Caki2 (cell line): ENCODE measurements at places on chromosomes 5 and 9. TPM values are rescaled to one million over a fixed set of nuclear protein-coding genes. Genes with fewer than 3 reads are reported as not detected.
A peak's percentile ranks its signal among the peaks of the same experiment; 100 is the strongest.

GRCh38 chr5:139004374-139005307 is 129.5 kb upstream of the LRRTM2 start:
- no peak for DNase-seq

DNA sequence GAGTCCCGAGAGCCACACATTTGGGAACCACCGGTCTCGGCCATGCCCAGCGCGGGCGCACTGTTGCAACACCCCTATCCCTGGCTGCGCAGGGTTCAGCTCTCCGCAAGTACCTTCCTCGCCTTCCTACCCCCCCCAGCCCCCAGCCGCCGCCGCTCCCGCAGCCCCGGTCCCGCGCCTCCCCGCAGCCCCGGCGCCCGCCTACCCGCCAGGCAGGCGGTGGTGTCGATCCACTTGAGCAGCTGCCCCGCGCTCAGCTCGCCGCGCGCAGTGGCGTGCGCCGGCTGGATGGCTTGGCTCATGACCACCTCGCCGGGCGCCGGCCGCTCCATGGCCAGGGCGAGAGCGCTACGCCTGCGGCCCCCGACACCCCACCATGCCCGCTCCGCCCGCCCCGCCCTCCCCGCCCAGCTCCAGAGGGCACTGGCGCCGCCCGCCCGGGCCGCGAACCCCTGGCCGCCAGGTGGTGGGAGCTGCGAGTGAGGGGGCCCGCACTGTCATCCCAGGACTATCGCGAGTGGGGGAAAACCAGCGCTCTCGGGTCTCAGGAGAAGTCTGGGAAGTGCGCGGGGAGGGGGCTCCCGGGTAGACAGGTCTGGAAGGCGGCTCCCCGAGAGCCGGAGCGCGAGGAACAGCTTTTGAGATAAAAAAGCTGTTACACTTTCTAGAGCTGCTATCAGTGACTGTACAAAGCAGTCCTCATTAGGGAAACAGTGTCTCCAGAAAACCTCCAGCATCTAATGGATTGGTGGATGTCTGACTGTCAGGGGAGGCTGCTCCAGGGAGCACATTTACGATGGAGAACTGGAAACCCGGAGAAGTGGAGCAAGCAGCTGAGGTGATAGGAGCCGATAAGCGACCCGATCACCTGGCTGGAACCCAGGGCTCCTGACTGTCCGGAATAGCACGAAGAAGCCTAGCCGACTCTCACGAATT is at the start of gene ACOT12:
TSS of gene ACOT12 (minus strand) at position 352 of the 936 bp plus-strand sequence. CDS start at position 332, 20 bp downstream.
- no peak for DNase-seq

DNA sequence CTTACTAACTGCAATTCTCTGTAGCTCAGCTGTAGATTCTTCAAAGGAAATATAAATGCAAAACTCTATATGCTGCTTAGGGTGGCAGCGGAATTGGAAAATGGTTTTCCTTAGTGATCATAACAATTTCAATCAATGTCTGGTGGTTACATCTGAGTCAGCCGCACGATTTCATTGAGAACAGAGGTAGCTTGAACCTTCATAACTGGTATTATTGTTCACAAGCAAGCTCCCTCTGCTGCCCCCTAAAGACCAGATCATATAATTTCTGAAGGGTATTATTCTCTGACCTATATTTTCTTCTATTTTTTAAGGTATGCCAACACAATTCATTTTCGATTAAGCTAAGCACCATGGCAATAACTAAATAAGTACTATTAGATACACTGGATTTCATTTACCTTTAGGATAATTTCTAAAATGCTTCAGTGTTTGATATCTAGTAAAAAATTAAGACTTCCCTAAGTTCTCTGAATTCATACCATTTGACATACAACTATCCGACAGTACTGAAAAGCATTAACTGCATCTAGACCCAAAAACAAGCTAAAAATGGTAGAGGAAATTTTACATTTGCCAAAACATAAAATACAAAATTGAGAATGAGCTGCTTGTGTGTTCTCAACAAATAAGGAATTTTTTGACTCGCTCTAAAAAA is 181.1 kb upstream of the SPEF2 start:
- DNase-seq = peak; percentile 10

- peak; percentile 53 for DNase-seq
Observed at GRCh38 chr9:108869092-108869725, 7.1 kb downstream of the ACTL7A start.

DNA sequence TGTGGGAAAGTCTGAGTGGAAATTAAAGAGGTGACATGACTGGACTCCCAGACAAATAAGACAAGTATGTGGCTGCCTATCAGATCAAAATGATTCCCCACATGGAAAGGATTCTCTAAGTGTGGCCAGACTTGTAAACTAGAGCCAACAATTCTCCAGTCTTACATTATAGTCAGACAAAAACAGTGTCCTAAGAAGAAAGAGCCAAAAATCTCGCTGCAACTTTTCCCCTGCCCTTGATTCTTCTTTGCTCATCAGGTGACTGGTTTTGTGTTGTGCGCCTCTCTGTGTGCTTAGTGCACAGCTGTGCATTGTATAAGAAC is 164.2 kb upstream of the TARS1 start:
- DNase-seq = no peak

- no peak for DNase-seq
Observed at GRCh38 chr5:173041881-173042762, 14.0 kb upstream of the CREBRF start.

- DNase-seq = no peak
Observed at GRCh38 chr9:113583511-113584427, 120.2 kb downstream of the RGS3 start.

GRCh38 chr5:131019111-131019510 is 145.9 kb downstream of the HINT1 start:
- no peak for DNase-seq

- DNase-seq = peak; percentile 53
Observed at GRCh38 chr9:110048403-110048975, 159.5 kb downstream of the C9orf152 start.

Gene OCLN
- 1.3 TPM in 1 of 2 replicates, not detected in the other for total RNA-seq

Gene CBY3
- total RNA-seq = not detected in 2 replicates

Gene B4GALT1
- 38.5 and 41.6 TPM in 2 replicates for total RNA-seq
